ENCODE measurements at places on chromosomes 5 and 9.

DNA sequence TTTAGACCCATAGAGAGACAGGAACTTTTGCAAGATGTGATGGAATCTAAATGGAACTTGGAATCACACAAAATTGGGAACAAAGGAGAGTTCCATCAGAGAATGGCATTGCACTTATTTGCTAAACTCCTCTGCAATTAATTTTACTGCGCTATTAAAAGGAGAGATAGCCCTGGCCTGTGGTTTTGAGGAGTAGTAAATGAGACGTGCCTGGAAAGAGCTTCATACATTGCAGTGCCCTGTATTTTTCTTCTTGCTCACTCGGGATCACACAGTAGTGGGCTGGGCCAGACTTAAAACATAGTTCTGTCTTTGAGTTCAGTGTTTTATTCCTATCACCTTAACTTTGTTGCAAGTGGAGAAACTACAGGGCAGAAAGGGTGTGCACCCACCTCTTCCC, 94.4 kb upstream of the SLC27A6 start:
- DNase-seq, result no peak

GRCh38 chr5:7794311-7794710, 56.6 kb downstream of the CFAP90 start:
- DNase-seq, result no peak

DNA sequence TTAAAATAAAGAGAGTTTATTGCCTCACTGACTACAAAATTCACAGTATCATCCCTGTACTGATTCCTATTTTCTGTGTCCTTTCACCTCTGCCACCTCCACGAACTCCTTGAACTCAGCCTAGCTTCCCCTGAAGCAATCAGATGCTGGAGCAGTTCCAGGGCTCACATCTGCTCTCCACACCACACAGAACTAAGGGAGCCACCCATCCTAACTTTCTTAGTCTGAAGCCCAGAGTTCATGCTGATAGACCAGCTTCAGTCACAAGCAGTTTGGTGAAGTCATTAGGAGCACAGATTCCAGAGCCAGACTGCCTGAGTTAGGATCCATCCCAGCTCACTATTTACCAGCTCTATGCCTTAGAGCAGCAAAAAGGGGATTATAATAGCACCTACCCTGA, 15.6 kb upstream of the EPB41L4A start:
- DNase-seq, result peak; percentile 15

DNA sequence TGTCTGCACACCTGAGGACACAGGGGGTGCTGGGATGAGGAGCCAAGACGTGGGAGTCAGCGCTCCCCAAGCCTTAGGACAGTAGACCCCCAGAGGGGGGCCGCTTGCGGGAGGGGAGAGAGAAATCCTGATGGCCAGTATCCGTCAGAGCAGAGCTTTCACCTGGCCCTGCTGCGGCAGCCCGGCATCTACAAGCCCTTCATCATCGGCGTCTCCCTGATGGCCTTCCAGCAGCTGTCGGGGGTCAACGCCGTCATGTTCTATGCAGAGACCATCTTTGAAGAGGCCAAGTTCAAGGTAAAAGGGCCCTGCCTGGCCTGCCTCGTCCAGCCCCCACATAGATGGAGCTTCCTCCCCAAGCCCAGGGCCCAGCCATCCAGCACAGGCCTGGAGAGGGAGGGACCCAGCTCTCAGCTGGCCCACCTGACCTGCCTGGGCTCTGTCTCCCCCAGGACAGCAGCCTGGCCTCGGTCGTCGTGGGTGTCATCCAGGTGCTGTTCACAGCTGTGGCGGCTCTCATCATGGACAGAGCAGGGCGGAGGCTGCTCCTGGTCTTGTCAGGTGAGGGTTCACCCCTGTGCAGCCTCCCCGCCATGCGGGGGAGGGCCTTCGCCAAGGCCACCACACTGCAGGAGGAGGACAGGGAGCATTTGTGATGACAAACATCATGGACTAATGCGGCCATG, 6.7 kb downstream of the SLC2A8 start:
- DNase-seq, result no peak

DNA sequence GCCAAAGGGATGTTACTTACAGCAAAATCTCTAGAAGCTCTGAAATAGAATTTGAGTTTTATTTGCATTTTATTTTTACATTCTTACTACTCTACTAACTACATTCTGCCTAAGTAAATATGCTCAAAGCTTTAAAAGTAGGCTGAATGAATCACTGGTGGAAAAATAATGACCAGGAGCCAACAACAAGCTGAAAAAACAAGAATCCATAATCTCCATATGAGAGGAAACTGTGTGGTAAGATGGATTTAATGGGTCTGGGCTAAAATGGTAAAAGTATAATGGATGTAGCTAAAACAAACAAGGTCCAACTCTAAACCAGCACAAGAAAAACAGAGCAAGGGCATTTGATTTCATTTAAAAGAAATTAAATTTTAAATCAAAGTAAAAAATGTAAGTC, 525.8 kb upstream of the FTMT start:
- DNase-seq, result no peak
